Stimulated activated CD8-positive, alpha-beta memory T cell treated with anti-CD3 and anti-CD28 coated beads, Interleukin-2, amount 100 ng/mL, for 1 hour (primary cell): ENCODE measurements at places on chromosomes 16 and 17.
A peak's percentile ranks its signal among the peaks of the same experiment; 100 is the strongest.

- no peak for DNase-seq
Observed at GRCh38 chr17:53227514-53227913, 595.2 kb upstream of the KIF2B start.

DNA sequence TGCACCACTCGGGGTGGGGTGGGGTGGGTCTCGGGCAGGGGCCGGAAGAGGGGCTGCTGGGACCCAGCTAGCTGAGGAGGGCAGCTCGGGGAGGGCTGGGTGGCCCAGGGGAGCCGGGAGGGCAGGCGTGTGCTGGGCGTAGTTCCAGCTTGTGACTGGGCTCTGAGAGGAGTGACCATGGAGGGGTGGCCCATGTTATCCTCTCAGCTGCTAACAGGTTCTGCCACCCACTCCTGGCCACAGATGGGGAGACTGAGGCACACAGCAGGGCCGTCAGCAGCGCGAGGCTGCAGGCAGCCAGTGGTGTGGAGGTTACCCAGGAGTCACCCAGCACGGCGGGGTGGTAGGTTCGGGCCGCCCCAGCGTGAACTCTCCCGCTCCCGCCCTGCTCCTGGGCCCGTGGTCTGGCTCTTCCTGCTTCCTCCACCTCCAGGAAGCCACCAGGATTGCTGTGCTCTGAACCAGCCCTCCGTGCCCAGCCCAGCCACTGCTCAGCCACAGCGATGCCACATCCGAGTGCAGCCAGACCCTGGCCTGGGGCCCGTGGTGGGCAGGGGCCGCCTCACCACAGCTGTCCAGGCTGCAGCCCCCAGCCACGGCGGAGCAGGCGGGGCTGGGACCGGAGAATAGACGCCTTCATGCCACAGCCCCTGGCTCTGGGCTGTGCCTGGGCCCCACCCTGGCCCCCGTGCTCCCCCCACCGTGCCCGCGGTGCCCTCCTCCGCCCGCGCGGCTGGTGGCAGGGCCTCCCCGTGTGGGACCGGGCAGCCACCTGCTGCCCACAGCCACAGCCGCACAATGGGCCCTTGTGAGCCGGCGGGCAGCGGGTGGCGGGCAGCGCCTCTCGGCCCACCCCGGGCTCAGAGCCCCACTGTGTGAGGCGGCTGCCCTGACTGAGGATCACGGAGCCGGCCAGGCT is 26.3 kb upstream of the SSTR5 start:
- no peak for DNase-seq

- DNase-seq, result peak; percentile 61
Observed at GRCh38 chr17:8119581-8120519, 1.5 kb upstream of the ALOXE3 start.

GRCh38 chr17:42225646-42226045 is 31.4 kb upstream of the GHDC start:
- no peak for DNase-seq

- no peak for DNase-seq
Observed at GRCh38 chr16:29126057-29126494, 141.2 kb downstream of the LAT start.

DNA sequence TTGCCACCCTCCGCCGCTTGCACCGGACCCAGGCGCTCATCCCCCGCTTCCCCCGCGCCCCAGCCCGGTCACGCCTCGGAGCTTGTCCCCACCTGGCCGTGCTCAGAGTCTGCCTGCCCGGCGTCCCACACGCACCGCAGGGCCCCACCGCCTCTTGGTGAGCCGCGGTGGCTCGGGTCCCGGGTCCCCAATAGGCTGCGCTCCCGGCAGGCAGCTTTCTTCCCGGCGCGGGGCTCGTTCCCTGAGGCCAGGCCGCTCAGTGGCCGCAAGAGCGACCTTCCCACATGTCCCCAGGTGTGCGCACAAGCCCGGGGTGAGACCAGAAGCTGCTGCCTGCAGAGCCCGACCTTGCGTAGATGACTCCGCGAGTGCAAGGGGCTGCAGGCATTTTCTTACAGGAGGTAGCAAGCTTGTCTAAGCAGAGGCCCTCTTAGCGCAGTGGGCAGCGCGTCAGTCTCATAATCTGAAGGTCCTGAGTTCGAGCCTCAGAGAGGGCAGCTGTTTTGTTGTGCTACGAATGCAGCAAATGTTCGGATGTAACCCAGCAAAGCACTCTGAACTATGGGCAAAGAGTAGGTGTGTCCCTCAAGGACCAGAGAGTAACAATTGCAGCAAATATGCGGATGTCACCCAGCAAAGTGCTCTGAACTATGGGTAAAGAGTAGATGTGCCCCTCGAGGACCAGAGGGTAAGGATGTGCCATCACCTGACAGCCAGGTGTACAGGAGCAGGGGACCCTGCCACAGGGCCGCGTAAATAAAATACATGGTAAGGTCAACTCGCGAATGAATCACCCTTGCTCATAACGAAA is 15.6 kb downstream of the TLE7 start:
- DNase-seq, result no peak

DNA sequence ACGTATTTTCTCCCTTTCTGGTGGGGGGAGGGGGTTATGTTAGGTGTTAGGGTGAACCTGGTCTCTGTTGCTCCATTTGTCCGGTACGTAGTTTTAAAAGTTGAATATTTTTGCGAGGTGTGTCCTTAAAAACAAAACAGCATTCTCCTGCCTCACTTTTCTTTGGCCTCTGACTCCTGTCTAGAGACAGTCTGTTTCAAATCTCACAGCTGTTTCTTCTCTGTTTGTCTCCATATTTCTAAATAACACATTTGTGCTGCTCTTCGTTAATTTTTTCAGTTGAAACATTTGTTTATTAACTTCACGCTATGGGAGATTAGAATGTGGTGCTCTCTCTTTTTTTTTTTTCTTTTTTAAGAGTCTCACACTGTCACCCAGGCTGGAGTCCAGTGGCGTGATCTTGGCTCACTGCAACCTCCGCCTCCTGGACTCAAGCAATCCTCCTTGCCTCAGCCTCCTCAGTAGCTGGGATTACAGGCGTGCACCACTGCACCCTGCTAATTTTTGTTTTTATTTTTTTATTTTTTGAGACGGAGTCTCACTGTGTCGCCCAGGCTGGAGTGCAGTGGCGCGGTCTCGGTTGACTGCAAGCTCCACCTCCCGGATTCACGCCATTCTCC is 31.7 kb downstream of the RPA1 start:
- DNase-seq, result no peak

DNA sequence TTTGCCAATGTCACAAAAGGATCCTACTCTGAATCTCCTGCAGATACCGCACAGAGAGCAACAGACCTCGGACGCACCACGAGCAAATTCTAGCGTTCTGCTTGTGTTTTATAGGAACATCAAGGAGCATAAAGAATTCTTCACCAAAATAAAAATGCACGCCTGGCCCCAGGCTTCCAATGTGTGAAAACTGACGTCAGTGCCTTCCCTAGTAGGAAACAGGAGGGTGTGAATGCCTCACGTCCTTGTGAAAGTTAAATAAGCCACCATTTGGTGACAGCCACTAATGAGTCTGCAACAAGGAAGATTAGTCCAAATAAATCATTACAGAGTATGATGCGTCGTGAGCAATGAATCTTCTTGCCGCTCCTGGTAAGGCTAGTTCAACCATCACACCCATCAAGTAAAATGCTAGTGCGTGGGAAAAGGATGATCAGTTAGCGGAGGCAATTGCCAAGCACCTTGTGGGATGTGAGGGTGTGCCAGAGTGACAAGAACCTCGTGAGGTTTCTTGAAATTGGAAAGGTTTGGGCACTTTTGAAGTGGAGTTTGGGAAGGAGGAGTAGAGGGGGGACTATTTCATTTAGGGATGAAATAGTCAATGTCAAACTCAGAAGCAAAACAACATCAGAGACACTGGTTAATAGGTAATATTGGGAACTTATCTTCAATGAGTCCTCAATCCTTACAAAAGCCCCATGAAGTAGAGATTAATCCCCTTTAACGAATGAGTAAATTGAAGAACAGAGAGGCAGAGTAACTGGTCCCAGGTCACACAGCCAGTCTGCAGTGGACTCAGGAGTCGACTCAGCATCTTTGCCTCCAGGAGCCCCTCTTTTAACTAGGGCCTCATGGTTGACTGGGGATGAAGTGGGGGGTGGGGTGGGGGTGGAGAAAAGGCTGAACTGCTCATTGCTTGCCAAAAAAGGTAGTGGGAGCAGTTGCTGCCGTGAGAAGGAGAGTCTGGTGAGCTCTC is 238.8 kb downstream of the SLC39A11 start:
- no peak for DNase-seq

DNA sequence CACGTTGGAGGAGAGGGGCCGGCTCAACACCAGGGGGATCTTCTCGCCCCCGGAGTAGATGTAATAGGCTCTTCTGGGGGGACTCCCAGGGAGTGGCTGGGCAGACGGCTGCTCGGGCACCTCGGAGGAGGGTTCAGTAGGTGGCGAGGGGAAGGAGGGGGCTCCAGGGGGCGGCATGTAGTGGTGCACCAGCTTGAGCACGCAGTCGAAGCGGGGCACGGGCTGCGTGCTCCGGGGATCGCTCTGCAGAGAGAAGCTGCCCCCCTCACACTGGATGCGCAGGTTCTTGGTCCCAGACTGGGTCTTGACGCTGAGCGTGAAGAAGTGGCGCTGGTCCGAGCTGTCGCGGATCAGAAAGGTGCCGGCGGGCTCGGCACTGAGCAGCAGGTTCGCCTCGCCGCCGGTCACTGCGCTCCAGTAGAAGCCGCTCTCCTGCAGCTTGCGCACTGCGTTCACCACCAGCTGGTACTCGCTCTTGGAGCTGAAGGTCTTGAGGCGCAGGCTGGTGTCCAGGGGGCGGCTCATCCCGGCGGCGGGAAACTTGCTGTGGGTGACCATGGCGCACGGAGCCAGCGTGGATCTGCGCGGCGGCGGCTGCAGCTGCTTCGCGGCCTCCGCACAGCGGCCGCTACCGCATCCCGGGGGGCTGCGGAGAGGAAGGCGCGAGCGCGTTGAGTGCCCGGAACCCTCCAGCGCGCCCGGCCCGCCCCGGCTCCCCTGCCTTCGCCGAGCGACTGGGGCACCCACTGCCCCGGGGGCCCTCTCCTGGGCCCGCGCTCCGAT is 1.1 kb downstream of the SOCS3 start:
- DNase-seq, result no peak

DNA sequence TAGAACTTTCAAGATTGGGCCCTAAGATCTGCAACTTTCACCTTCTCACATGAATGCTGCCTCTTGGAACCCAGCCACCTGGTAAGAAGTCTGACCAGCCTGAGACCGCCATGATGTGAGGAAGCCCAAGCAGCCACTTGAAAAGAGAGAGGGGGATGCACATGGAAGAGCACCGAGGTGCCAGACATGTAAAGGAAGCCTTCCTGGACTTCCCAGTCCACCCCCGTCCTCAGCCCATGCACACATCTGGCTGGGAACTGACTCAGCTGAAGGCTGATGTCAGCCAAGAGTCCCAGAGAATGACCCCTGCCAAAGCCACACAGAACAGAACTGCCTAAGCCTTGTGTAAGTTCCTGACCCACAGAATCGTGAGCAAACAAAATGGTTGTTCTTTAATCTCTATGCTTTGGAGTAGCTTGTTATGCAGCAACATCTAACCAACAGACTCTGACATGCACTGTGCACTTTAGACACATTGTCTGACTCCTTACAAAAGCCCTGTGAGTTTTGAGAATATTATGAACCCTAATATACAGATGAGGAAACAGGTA is 86.7 kb downstream of the RMI2 start:
- DNase-seq, result no peak

DNA sequence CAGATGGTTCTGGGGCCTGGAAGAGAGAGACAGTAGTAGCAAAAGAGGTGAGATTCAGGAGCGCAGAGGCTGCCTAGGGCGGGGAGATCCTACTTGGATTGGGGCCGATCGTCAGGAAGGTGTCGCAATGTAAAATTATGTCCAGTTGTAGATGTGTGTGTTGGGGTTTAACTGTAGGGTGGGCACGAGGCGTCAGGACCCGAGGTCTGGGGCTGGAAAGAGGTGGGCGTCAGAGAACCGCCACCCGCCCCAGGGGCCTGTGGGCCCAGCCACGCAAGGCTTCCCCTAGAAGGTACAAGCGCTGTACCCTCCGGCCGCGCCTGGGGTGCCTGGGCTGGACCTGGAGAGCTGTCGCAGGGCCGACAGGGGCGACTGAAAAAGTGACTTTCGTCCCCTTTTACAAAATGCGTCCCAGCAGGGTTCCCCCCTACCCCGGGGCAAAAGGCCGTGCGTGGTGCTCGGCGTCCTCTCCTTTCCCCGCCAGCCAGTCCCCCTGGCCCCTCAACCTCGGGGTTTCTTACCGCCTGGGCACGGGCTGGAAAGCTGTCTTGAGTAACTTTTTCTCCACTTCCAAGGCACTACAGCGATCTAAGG is 2.8 kb downstream of the IRX3 start:
- DNase-seq, result no peak

DNA sequence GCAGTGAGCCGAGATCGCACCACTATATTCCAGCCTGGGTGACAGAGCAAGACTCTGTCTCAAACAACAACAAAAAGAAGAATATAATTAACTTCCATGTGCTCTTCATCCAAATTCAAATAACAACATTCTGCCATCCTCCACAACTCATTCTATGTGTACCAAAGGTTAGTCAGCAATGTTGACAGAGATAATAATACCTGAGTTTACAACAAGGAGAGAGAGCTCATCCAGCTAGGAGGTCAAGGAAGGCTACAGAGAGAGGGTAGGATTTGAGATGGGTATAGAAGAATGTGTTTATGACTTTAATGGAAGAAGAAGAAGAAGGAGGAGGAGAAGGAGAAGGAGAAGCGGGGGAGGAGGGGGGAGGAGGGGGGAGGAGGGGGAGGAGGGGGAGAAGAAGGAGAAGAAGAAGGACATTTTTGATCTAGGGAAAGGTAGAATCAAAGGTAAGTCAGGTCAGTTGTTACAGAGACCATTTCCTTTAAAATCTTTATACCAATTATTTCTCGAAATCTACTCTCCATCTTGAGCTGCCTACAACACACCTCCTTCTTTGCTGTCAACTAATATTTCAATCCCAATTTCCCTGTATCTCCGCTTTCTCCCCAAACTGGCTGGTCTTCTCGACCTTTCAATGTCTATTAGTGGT is 10.1 kb upstream of the HSF5 start:
- no peak for DNase-seq

GRCh38 chr17:79721993-79722671 is 8.6 kb upstream of the ENPP7 start:
- no peak for DNase-seq

- no peak for DNase-seq
Observed at GRCh38 chr16:17305694-17306093, 165.1 kb downstream of the XYLT1 start.
